ENCODE measurements at places on chromosomes 7 and 10.
A peak's percentile ranks its signal among the peaks of the same experiment; 100 is the strongest.

- no peak for DNase-seq
These were observed 448 bp downstream of the ITGA8 start for GRCh38 chr10:15719049-15719898.

DNA sequence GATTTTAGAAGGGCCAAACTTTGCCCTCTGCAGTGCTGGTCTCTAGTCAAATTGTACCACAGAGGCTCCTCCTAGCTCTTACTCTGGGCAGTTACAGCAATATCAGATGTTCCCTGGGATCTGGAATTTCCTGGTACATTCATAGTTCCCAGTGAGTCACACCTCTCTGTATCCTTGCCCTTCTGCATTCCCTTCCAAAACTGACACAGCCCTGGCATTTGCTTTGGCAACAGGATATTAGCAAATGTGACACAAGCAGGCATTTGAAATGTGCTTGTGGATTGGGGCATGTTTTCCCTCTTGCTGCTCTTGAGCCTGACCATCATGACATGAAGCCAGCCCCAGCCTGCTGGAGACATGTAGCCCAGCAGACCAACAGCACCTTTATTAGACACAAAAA lies 284.7 kb upstream of the AKR1E2 start:
- DNase-seq, result peak; percentile 45

DNA sequence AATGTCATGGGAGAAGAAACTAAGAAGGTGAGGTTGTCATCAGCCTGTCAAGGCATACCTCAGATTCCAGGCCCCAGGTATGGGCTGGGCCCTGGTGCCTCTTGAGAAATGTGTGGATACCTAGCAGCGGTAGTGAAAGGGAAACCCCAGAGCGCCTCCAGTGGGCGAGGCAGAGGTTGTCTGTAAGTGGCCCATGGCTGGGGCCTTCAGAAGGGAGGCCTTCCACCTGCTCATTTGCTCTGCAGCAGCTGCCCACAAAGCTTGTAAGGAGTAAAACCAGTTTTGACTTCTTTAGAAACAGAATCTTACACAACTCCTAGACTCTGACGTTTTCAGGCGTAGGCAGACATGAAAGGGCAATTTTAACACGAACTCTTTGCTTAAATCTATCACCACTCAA lies 509.9 kb downstream of the PARD3 start:
- no peak for DNase-seq

- no peak for DNase-seq
These were observed 37.6 kb downstream of the RPS24 start for GRCh38 chr10:78071140-78071856.

- no peak for DNase-seq
These were observed 159.7 kb downstream of the GNAI1 start for GRCh38 chr7:80294346-80294745.

DNA sequence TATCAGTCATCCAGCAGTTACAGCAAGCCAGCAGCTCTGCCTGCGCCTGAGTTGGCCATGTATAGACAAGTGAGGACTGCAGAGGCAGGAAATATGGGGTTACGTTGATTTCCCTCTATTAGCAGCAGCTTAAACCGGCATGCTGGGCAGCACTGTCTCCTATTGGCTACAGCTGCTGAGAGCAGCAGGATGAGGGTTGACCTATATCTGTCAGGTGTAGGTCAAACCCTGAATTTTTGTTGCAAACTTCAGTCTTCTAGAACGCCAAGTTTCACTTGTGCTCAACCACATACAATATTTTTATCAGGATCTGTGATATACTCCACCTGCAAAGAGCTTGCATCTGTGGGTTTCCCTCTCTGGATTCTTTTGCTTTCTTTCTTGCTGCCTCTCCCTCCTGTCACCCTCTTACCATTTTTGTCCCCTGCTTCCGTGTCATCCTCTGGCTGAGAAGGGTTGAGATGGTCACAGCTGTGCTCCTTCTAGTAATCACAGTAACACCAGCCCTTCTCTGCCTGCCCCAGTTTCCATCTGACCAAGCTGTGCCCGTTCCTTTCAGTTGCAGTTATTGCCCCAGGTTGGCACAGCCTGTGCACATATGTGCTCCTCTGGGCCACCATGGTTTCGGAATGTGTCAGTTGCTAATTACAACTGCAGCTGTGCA lies 23.8 kb upstream of the GLCCI1 start:
- no peak for DNase-seq

- no peak for DNase-seq
These were observed 93.2 kb downstream of the DNAJB9 start for GRCh38 chr7:108662783-108663362.

GRCh38 chr10:93591065-93591808 lies 9.8 kb downstream of the RBP4 start:
- DNase-seq, result no peak

- DNase-seq, result no peak
These were observed 118.3 kb downstream of the LRRC4 start for GRCh38 chr7:127912901-127913300.

- no peak for DNase-seq
These were observed 234.0 kb downstream of the ZMYND11 start for GRCh38 chr10:369221-369683.

- DNase-seq, result no peak
These were observed 31.7 kb upstream of the OPALIN start for GRCh38 chr10:96390460-96390864.

DNA sequence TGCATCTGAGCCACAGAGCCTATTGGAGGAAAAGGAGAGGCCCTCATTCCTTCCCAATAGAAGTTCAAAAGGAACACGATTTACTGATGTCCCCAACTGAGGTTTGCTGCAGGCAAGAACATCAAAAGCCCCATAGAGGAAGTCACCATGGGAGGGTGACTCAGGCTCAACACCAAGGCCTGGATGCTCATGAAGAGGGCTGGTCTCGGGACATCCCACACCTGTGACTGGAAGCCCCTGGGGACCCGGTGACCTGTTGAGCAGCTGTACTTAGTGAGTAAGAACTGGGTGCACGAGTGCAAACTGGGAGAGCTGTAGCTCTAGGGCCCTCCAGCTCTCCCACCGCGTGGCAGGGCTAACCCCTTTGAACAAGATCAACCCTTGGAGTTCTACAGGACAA lies 38.0 kb downstream of the CYTH3 start:
- DNase-seq, result no peak

DNA sequence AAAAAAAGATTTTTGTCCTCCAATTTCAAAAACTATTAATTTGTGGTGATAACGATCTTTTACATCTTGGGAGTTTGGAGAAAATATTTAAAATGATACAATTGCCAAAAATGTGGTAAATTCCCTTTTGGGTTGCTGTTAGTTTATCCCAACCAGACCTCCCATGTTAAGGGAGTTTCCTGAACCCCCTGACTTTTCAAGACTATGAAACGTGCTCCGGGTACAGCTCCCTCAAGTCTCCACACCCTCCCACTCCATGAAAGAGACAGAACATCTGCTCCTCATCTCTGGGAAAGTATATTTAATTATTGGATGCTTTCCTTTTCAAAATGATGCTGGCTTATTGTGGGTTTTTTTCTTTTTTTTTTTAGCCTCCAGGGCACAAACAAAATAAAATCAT lies 534.6 kb upstream of the NRP1 start:
- peak; percentile 35 for DNase-seq

DNA sequence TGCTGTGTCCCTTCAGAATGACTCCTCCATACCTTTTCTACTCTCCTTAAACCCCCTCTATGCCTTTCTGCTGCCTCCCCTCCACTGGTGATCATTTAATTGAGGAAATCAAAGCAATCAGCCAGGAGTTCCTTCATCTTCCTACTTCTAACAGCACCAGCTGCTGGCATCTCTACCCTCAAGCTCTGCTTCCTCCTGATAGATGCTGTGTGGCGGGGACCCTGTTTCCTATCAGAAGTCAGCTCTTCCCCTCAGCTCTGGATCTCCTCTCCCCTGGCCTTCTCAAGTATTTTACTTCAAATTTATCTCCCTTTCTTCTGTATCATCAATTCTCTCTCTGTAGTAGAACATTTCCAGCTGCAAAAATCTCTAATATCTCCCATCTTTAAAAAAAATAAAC lies 183.7 kb downstream of the ELMO1 start:
- DNase-seq, result no peak

GRCh38 chr10:18607503-18608378 lies 43.6 kb downstream of the NSUN6 start:
- peak; percentile 59 for DNase-seq

DNA sequence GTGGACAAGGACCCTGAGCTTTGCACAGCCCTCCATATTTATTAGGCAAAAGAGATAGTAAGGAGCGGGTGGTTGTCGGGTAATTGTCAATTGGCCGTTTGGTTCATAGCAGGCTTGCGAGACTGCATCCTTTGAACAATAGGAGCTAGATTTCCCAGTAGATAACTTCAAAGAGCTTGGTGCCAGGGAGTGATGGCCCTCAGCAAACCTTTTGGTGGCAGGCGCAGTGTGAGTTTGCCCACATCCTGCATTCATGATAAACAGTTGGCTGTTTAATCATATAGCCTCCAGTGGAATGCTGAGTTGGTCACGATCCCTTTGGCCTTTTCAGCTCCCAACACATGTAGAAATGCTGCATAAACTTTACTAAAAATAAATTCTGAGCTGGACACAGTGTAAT lies 156.9 kb downstream of the AKR1D1 start:
- DNase-seq, result no peak

GRCh38 chr10:34845070-34845469 lies 30.0 kb upstream of the PARD3 start:
- no peak for DNase-seq

DNA sequence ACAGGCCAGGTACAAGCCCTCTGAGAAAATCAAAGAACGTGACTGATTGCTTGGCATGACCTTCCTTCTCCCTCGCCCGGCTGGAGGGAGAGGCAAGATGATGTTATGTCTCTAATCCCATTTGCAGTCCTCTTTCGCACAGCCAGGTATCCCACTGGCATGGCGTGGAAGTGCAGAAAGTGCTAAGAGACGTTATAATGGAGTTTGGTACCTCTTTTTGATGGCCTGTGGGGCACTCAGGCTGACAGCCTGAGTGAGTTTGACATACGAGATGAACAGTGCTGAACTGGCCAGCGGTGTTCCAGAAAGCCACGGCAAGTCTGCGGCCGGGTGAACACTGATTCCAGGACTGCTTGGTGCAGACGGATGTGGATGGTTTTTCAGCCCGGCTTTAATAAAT lies 241.6 kb downstream of the RAB11FIP2 start:
- DNase-seq, result no peak

GRCh38 chr10:13496164-13496563 lies 32.6 kb downstream of the BEND7 start:
- no peak for DNase-seq

DNA sequence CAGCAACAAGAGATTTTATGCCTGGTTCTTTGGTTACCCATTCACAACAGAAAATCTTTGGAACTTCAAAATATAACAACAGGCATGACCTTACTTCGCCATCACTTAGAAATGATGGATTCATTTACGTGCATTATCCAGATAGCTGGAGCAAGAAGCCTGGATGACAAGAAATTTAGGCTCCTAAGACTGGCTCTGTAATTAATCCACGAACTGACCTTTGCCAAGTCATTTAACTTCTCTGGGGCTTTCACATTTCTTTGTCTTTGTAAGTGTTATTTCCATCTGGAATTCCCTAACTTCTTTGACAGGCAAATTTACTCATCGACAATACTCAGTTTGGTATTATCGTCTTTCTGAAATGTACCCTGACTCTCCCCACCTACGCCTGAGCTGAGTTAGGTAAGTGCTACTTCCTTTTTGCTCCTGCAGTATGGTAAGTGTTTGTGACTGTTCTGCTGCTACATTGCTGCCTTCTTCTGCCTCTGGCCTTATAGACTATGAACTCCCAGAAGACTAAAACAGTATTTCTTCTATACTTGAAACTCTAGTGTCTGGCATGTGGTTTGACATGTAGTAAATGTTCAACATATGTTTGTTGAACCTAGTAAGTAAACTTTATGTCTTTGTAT lies 5.5 kb upstream of the MDFIC start:
- no peak for DNase-seq

- no peak for DNase-seq
These were observed 578.8 kb downstream of the NRG3 start for GRCh38 chr10:82453678-82454293.

DNA sequence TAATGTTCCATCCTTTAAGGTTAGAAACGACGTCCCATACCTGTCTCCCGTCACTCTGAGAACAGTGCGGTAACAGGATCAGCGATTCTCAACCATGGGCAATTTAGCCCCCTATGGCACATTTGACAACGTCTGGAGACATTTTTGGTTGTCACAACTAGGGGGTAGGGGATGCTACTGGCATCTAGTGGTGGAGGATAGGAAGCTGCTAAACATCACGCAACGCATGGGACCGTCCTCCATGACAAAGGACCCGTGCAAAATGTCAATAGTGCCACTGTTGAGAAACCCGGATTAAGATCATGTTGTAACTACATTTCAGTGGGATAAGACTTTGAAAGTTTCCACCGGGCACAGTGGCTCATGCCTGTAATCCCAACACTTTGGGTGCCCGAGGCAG lies 5.0 kb upstream of the PAXIP1 start:
- no peak for DNase-seq

All from fibroblast of skin of left biceps (primary cell).